Progenitor cell of endocrine pancreas (in vitro differentiated cells): ENCODE measurements at places on chromosomes 3 and 15. TPM values are rescaled to one million over a fixed set of nuclear protein-coding genes. Genes with fewer than 3 reads are reported as not detected.
A peak's percentile ranks its signal among the peaks of the same experiment; 100 is the strongest.

DNA sequence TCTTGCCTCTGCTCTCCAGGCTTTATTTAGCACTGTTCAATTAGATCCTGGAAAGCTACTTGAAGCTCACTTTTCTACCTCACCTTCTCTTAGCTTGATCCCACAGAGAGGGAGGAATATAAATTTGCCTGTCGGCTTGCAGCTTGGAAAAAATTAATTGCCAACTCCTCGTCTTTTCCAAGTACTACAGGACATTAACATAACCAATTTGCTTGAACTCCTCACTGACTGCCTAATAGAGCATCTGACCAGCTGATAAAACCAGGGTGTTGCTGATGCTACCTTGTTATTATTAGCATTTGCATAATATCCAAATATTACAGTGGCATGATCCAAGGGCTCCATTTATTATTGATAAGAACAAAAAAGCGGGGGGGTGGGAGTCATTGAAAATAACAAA lies 561.8 kb downstream of the MCTP2 start:
- H3K27ac ChIP-seq: no peak overlapping the region
- no peak overlapping the region for H3K4me3 ChIP-seq
- no peaks in the 10 kb centered on the region for H3K36me3 ChIP-seq
- DNase-seq: no peak
- H3K4me1 ChIP-seq: peaks cover 9% of the 10 kb centered on the region
- H3K27me3 ChIP-seq: peaks cover 8% of the 10 kb centered on the region

GRCh38 chr15:42404461-42405235 lies 45.3 kb downstream of the CAPN3 start:
- no peak overlapping the region for H3K4me3 ChIP-seq
- no peaks in the 10 kb centered on the region for H3K27me3 ChIP-seq
- H3K4me1 ChIP-seq: no peaks in the 10 kb centered on the region

DNA sequence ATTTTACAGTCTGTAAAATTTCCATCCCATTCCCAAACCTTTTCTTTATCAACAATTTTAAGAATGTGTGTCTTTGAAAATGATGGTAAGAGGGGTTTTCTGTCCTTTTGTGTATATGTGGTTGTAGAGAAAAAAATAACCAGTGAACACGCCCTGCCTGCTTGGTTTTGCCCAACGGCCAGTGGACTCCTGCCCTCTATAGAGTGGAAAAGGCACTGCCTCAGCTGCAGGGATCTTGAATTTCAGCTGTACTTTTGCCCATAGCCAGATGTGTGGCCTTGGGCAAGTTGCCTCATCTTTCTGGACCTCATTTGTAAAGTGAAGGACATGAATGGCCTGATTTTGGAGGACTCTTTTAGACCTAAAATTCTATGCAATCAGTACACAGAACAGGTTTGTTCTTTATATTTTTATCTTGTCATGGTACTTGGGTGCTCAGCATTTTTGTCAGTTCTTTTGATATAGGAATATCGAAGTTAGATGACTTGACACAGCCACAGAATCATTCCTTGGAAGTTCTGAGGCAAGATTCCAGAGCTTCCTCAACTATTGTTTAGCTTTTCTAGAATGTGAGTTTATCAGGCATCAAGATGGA lies 81.0 kb downstream of the CLDN11 start:
- no peaks in the 10 kb centered on the region for H3K36me3 ChIP-seq
- no peak overlapping the region for H3K4me3 ChIP-seq
- H3K4me1 ChIP-seq: no peaks in the 10 kb centered on the region
- H3K27ac ChIP-seq: no peak overlapping the region
- DNase-seq: no peak

DNA sequence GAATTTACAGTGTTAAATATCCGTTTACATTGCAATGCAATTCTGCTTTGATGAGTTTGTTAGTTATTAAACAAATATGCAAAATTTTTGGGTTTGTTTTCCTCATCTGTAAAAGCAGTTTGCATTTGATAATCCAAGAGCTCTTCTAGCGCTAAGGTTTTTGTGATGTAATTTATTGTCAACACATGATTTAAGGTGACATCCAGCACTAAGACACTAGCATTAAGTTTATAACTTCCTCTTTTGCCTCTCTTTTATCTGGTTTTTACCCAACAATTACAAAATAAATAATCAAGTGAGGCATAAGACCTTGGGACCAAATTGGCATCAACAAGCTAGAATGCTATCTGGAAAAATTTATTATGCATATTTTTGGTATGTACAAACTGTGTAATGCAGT lies 969 bp upstream of the DNAJC19 start:
- peak overlapping the region; percentile 82 for H3K4me3 ChIP-seq
- peaks cover 10% of the 10 kb centered on the region for H3K27me3 ChIP-seq
- peaks cover 8% of the 10 kb centered on the region for H3K36me3 ChIP-seq
- H3K27ac ChIP-seq: no peak overlapping the region
- H3K4me1 ChIP-seq: peaks cover 5% of the 10 kb centered on the region
- no peak for DNase-seq

- H3K36me3 ChIP-seq: no peaks in the 10 kb centered on the region
- DNase-seq: no peak
- H3K27ac ChIP-seq: no peak overlapping the region
These were observed 4.8 kb upstream of the DAZL start for GRCh38 chr3:16609927-16610580.

DNA sequence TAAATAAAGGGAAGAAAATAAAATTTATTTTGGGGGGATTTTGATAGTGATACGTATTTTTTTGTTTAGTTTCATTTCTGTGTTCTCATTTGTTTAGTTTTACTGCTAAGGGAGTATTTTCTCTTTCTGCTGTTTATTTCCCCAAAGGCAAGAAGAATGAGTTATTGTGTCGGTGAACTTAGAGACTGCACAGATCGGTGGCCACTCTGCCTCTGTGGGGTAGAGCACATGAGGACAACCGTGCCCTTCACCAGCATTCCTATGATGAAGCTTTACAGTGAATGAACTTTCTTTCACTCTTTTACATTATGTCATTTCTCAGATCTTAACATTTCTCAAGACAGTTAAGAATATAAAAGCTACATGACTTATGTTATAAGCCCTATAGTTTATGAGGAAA lies 214.4 kb downstream of the OCA2 start:
- no peaks in the 10 kb centered on the region for H3K36me3 ChIP-seq
- H3K27me3 ChIP-seq: no peaks in the 10 kb centered on the region
- H3K27ac ChIP-seq: no peak overlapping the region
- no peak overlapping the region for H3K4me3 ChIP-seq
- peaks cover 2% of the 10 kb centered on the region for H3K4me1 ChIP-seq
- no peak for DNase-seq

GRCh38 chr3:10322352-10322710 lies 1.4 kb upstream of the SEC13 start:
- peaks cover 2% of the 10 kb centered on the region for H3K36me3 ChIP-seq
- H3K27me3 ChIP-seq: peaks cover 6% of the 10 kb centered on the region
- no peak overlapping the region for H3K4me3 ChIP-seq
- peak overlapping the region; percentile 95 for H3K27ac ChIP-seq

DNA sequence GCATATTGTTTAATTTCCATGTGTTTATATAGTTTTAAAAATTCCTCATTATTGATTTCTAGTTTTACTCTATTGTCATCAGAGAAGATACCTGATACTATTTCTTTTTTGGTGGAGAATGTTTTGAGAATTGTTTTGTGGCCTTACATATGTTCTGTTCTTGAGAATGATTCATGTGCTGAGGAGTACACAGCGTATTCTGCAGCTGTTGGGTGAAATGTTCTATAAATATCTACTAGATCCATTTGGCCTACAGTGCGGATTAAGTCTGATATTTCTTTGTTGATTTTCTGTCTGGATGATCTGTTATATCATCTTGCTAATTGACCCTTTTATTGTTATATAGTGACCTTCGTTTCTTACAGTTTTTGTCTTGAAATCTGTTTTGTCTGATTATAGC lies 109.7 kb downstream of the UBE2E2 start:
- no peaks in the 10 kb centered on the region for H3K4me1 ChIP-seq
- no peaks in the 10 kb centered on the region for H3K27me3 ChIP-seq
- no peak overlapping the region for H3K4me3 ChIP-seq
- H3K36me3 ChIP-seq: peaks cover 6% of the 10 kb centered on the region

GRCh38 chr15:78389322-78389721 lies 48.7 kb upstream of the IREB2 start:
- peaks cover 42% of the 10 kb centered on the region for H3K27me3 ChIP-seq
- H3K4me1 ChIP-seq: peaks cover 11% of the 10 kb centered on the region
- no peaks in the 10 kb centered on the region for H3K36me3 ChIP-seq

DNA sequence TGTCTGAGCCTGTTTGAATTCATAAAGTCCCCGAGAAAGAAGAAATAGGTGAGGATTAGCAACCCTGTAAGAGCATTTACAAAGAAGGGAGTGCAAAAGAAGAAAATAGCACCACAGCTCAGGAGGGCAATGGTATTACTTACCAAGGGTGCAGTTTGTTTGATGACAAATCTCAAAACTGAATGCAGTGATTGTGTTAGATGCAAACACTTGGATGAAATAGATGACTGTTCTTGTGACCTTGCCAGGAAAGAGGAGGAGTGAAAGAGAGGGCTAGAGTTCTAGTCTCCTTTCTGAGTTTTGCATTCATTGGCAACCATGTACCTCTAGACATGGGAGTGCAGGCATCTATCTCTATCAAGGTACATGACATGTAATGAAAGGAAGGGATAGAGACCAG lies 1030.8 kb upstream of the CFAP20DC start:
- no peak overlapping the region for H3K27ac ChIP-seq
- H3K4me1 ChIP-seq: no peaks in the 10 kb centered on the region
- H3K4me3 ChIP-seq: no peak overlapping the region

- no peaks in the 10 kb centered on the region for H3K36me3 ChIP-seq
- no peak overlapping the region for H3K4me3 ChIP-seq
- H3K4me1 ChIP-seq: no peaks in the 10 kb centered on the region
- DNase-seq: peak; percentile 3
- H3K27me3 ChIP-seq: peaks cover 48% of the 10 kb centered on the region
- no peak overlapping the region for H3K27ac ChIP-seq
These were observed 161.3 kb downstream of the FBLN2 start for GRCh38 chr3:13710251-13710650.

GRCh38 chr3:191373327-191373726 lies 43.0 kb upstream of the UTS2B start:
- H3K4me1 ChIP-seq: peaks cover 4% of the 10 kb centered on the region
- DNase-seq: no peak
- no peak overlapping the region for H3K27ac ChIP-seq
- no peak overlapping the region for H3K4me3 ChIP-seq

GRCh38 chr15:97013491-97013890 lies 683.0 kb downstream of the NR2F2 start:
- H3K36me3 ChIP-seq: peaks cover 3% of the 10 kb centered on the region
- peaks cover 36% of the 10 kb centered on the region for H3K27me3 ChIP-seq
- no peak overlapping the region for H3K4me3 ChIP-seq

DNA sequence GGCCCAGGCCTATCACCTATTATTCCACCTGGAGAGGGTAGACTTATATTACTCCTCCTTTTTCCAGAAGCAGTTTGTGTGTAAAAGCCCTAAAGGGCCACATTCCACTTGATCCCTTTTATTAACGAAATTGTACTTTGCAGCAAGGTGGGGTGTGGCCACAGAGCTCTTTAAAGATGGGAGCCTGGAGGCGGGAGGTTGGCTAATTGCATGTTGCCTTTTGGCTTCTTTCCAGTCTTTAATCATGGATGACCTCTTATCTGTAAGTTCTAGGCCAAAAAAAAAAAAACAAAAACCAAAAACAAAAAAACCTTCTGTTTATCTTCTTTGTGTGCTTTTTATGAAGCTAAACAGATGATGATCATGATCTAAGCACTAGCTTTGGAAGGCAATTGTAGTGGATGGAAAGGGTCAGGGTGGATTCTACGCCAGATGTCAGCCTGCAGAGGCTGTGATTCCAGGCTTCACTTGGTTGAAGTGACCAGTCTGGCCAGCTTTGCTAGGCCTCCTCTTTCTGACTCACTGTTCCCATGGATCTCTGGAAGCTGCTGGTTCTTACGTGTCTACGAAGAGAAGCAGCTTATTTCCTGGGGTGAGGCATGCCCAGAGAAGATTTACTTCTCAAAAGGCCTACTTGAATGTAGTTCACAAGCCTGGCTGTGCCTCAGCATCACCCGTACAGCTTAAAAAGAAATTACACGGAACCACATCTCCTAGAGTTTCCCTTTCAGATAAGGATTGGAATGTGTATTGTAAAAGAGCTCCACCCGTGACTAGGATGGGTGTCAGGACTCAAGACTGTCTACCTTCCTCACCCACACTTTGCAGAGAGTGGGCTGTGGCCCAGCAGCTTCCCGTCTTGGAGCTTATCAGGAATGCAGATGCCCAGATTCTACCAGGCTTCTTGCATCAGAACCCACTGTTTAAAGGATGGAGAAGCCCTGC lies 330.9 kb upstream of the C2CD4B start:
- DNase-seq: no peak
- no peaks in the 10 kb centered on the region for H3K36me3 ChIP-seq
- H3K4me1 ChIP-seq: peaks cover 19% of the 10 kb centered on the region
- no peak overlapping the region for H3K27ac ChIP-seq

DNA sequence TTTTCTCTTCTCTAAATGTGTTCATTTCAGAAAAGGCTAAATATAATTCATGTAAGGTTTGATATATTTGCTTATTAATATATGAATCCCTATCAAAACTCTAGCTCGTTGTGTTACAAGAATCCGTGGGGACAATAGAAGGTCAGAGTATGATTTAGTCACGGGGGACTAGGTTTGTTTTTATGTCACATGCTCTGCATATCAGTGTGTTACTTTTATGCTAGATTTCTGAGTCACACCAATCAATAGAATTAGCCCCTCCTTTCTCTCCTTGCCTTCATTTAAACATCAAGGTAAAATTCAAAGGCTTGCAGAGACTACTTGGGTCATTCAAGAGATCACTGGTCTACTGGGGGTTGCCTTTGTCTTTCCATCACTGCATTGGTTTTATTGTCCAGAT lies 636.1 kb downstream of the NR2F2 start:
- no peak overlapping the region for H3K4me3 ChIP-seq
- peaks cover 1% of the 10 kb centered on the region for H3K4me1 ChIP-seq
- H3K27ac ChIP-seq: no peak overlapping the region
- H3K36me3 ChIP-seq: no peaks in the 10 kb centered on the region
- DNase-seq: no peak

- no peaks in the 10 kb centered on the region for H3K36me3 ChIP-seq
- DNase-seq: no peak
- H3K27me3 ChIP-seq: peaks cover 6% of the 10 kb centered on the region
- peaks cover 2% of the 10 kb centered on the region for H3K4me1 ChIP-seq
- no peak overlapping the region for H3K4me3 ChIP-seq
These were observed 76.6 kb upstream of the LINGO1 start for GRCh38 chr15:77709135-77709886.

DNA sequence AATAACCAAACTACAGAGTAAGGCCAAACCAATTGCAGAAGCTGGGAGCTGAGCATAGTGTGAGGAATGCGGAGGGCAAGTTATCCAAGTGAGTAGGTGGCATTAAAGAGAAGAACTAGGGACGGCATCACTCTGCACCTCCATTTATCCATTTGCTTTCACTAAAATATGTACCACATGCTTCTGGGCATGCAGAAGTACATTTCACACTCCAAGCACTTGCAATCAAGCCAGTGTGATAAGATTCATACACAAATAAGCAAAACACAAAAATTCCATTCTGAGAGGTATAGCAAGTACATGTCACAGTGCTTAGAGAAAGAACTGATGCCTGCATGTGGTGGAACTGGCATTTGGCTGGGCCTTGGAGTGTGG lies 81.1 kb downstream of the CCNL1 start:
- no peak overlapping the region for H3K4me3 ChIP-seq
- peaks cover 2% of the 10 kb centered on the region for H3K27me3 ChIP-seq
- H3K4me1 ChIP-seq: peaks cover 10% of the 10 kb centered on the region
- no peaks in the 10 kb centered on the region for H3K36me3 ChIP-seq

GRCh38 chr15:56804938-56805337 lies 71.6 kb upstream of the ZNF280D start:
- H3K27ac ChIP-seq: no peak overlapping the region
- H3K4me1 ChIP-seq: no peaks in the 10 kb centered on the region
- no peak overlapping the region for H3K4me3 ChIP-seq

NEK11 gene
- 16.8 and 18.7 TPM in 2 replicates for total RNA-seq

ZIC4 gene
- not detected in 2 replicates for total RNA-seq

RYR3 gene
- total RNA-seq: 0.07 and 0.22 TPM in 2 replicates

VIPR1 gene
- 5.8 and 6.8 TPM in 2 replicates for total RNA-seq

ECE2 gene
- total RNA-seq: not detected in 2 replicates

SUSD5 gene
- 1.1 and 1.8 TPM in 2 replicates for total RNA-seq
